ENCODE measurements at places on chromosomes 13 and 19. TPM values are rescaled to one million over a fixed set of nuclear protein-coding genes. Genes with fewer than 3 reads are reported as not detected.

The TMPRSS9 gene
- total RNA-seq = not detected

The ENOX1 gene
- total RNA-seq = 8.2 TPM

- no peak for DNase-seq
Measured at GRCh38 chr19:29524201-29524911, 1.4 kb upstream of the VSTM2B start.

The INSR gene
- 75.5 TPM for total RNA-seq

GRCh38 chr19:43784981-43785808 is 4.4 kb upstream of the KCNN4 start:
- no peak for DNase-seq

- no peak for DNase-seq
Measured at GRCh38 chr19:3363841-3364500, 2.4 kb upstream of the NFIC start.

GRCh38 chr13:62357887-62358645 is 942.4 kb upstream of the PCDH20 start:
- no peak for DNase-seq

The UBE2S gene
- 24.2 TPM for total RNA-seq
